ENCODE measurements at places on chromosomes 3 and 15. TPM values are rescaled to one million over a fixed set of nuclear protein-coding genes. Genes with fewer than 3 reads are reported as not detected.

Gene RLBP1
- not detected for total RNA-seq

DNA sequence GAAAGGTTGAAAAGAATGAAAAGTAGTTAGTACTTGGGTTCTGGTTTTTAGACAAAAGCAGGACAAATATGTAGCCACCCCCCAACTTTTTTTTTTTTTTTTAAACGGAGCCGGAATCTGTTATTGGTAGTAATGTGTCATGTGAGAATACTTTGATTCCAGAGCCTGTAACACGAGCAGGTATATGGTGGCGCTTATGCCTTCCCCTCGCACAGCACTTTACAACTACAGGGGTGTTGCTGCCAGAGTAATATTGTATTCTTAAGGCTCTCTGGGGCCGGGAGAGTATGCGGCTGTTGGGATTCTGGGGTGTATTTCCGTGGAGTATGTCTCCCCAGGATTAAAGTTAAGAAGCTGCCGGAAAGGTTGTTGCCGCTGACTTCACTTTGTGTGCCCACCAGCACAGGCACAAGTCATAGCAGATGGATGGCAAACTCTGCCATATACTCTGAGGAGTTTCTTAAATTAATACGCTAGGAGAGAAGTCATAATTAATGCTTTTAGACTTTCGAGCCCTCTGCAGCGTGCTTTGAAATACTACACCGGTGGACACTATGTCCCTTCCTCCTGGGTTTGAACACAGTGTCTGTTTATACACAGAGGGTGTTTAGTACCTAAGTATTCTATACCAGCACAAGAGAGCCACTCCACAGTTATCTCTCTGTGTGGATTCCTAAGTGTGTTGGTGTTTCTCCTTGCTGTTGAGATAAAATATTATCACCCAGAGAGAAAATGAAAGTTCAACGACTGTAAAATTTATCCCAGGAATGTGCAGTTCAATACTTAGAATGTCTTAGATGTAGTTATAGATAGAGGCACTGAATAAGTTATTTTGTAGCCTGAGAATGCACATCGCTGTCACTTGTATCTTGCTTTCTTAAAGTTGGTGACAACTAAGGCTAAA is 1.4 kb downstream of the MBNL1 start:
- peak overlapping the region; percentile 95 for H3K4me3 ChIP-seq
- H3K4me1 ChIP-seq: peaks cover 24% of the 10 kb centered on the region
- no peaks in the 10 kb centered on the region for H3K36me3 ChIP-seq
- DNase-seq: no peak
- H3K27ac ChIP-seq: peak overlapping the region; percentile 94

DNA sequence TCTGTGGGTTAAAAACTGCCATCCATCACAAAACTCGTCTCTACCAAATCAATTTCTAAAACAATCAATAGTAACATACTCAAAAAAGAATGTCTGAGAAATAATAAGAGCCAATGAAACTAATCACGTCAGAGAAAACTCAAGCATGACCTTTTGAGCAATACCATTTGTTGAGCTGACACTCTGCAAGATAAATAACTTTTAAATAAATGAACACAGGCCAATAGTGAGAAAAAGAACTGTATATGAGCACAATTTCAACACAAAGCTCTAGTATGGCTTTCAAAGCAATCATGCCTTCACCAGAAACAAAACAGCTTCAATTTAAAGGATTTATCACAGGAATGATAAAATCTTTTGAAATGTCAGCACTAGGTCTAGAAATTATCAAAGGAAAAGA is 249.2 kb upstream of the SETMAR start:
- no peaks in the 10 kb centered on the region for H3K4me1 ChIP-seq
- no peak overlapping the region for H3K27ac ChIP-seq
- H3K27me3 ChIP-seq: no peaks in the 10 kb centered on the region
- no peak for DNase-seq
- H3K4me3 ChIP-seq: no peak overlapping the region

DNA sequence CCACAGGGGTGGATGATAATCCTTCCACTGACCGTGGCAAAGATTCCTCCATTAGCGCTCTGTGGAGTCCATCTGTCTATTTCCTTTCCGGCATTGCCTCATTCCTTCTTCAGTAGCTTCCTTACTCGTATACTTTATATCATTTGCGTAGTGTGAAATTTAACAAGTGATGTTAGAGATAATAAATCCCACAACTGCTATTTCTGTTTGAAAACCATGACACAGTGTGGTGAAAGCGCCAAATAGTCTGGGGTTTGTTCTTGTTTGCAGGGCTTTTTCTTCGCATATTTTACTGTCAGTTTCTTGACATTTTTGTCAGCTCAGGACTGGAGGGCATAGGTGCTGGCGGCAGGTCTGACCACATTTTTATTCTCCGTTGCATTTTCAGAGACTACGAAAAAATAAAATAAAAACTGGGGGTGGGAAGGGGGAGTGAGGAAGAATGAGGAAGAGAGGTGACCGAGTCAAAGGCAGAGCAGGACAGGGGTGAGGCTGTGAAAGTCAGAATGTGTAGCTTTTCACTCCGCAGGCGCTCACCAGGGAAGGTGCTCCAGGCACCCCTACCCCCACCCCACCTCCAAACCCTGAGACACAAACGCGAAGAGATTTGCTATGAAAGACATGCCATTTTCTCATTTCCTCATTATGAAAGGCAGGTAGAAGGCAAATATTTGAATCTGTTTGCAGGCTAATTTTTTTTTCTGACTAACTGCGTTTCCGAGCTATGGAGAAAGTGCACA is 965.0 kb downstream of the MCTP2 start:
- no peak overlapping the region for H3K27ac ChIP-seq
- DNase-seq: no peak
- no peaks in the 10 kb centered on the region for H3K27me3 ChIP-seq

GRCh38 chr3:194267744-194268653 is 83.1 kb downstream of the CPN2 start:
- no peak overlapping the region for H3K27ac ChIP-seq
- H3K4me1 ChIP-seq: peaks cover 25% of the 10 kb centered on the region
- no peak overlapping the region for H3K4me3 ChIP-seq
